T-helper 1 cell (primary cell): ENCODE measurements at places on chromosomes 7 and 10.

GRCh38 chr10:48714088-48714487 is 29.4 kb downstream of the WDFY4 start:
- DNase-seq = no peak

DNA sequence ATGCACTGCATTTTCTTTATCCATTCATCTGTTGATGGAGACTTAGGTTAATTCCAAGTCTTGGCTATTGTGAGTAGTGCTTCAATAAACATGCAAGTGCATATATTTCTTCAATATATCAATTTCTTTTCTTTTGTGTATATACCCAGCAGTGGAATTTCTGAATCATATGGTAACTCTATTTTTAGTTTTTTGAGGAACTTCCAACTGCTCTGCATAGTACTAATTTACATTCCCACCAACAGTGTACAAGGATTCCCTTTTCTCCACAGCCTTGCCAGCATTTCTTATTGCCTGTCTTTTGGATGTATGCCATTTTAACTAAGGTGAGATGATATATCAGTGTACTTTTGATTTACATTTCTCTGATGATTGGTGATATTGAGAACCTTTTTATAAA is 145.2 kb downstream of the LYZL1 start:
- DNase-seq = no peak

GRCh38 chr10:101451667-101452069 is 97.7 kb downstream of the BTRC start:
- no peak for DNase-seq

DNA sequence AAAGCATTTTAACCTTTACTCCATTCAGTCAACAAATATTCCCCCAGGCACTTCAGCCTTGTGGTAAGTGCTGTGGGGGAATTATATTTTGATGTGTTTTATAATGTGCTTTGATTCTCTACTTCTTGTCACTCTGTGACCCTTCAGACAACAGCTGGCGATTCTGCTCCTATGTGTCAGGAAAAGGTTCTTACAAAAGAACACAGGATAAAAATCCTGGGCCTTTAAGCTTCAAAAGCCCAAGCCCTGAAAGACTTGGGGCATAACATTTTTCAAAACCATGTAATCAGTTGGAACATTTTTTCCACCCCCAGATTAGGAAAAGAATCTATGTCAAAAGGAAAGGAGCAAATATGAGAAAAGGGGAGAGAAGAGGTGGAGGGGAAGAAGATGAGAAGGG is 37.8 kb upstream of the LRRC17 start:
- DNase-seq = no peak

GRCh38 chr7:40177071-40177470 is 42.3 kb downstream of the SUGCT start:
- no peak for DNase-seq

- no peak for DNase-seq
These were observed at the start of gene NEUROG3 for GRCh38 chr10:69573056-69573806. NEUROG3 (minus strand) TSS chr10:69573422; CDS start chr10:69573043, 379 bp downstream.
